ENCODE measurements at places on chromosomes 1 and 21.

GRCh38 chr1:84259376-84259775 is 42.1 kb upstream of the SAMD13 start:
- no peak for DNase-seq

DNA sequence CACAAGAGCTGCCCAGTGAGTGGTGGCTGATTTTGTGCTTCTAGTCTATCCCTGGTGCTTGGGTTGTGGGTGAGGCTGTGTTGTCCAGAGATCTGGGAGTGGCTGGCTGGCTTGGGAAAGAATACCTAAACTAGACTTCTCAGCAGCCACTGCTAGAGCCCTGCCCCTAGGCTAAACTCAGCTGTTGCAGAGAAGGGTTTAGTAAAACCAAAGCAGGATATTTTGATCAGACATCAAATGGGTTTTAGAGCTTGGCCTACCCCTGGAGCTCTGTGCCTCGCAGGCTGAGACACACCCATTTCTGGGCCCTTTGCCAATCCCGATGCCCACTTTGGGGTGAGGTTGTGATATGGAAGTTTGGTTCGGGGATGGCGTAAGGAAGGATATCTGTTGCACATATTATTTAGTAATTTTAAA is 88.5 kb downstream of the UCK2 start:
- DNase-seq: no peak

DNA sequence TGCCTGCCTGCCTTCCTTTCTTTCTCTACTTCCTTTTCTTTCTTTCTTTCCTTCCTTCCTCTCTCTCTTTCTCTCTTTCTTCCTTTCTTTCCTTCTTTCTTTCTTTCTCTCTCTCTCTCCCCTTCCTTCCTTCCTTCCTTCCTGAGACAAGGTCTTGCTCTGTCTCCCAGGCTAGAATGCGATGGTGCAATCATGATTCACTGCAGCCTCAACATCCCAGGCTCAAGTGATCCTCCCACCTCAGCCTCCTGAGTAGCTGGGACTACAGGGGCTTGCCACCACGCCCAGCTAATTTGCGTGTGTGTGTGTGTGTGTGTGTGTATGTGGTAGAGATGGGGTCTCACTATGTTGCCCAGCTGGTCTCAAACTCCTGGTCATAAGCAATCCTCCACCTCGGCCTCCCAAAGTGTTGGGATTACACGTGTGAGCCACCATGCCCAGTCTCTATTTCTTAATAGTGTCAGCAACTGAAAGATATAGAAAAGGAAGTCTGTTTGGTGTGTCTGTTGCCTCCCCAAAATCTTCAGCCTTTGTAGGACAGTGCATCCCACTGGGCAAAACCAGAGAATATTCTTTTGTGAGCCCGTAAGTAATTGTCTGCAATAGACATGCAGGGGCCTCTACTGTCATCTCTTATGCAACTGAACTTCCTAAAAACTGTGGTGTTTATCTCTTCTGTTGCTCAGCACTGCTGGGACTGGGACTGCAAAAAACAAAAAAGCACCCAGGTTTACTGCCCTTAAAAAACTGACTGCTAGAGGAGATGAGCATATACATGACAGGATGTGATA is 20.9 kb upstream of the RAB4A start:
- no peak for DNase-seq

- DNase-seq: no peak
Observed at GRCh38 chr1:205258261-205258691, 30.5 kb downstream of the TMCC2 start.

- DNase-seq: no peak
Observed at GRCh38 chr1:236140705-236141446, 1.5 kb upstream of the GPR137B start.

DNA sequence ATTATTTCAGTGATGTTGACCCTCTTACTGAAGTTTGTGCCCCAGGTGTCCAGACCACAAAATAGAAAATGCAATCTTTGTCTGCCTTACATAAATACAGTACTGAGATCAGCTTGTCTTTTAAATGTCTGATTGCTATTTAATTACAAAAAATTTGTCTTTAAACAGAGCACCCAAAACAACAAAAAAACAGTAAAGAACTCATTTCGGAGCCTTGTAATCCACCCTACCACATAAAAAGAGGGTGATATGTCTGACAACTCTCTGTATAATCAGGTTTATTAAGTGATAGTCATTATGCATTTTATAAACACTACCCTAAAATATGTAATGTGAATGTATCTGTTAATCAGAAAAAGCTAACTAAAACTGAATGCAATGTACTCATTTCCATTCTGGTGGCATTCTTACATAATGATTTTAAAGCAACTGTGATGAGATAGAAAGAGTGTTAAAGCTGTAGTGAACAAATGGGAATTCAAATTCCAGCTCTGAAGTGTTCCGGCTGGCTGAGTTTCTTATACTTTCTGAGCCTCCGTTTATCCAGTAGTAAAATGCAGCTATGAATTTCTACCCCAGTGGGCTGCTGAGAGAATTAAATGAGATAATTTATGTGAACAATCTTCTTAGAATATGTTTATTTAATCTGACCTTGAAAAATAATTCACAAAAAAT is 486.6 kb downstream of the USP25 start:
- no peak for DNase-seq

DNA sequence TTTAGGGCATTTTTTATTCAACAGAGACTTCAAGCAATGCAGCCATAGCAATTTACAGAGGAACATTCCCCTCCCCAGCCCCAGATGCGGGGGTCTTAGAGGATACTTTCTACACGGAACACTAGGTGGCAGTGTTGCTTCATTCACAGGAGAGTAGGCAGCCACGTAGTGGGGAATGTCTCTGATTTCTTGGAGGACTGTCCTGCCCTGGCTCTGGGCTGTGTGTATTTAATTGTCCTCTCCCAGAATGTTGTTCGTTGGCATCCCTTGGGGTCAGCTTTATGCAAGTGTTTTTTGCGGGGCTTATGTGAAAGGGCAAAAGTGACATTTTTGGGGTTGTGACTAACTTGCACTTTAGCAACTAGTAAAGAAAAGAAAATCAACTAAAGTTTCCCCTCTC is 96.9 kb downstream of the PAPPA2 start:
- DNase-seq: peak; percentile 58

GRCh38 chr1:21641967-21642739 is 27.0 kb downstream of the RAP1GAP start:
- DNase-seq: no peak

DNA sequence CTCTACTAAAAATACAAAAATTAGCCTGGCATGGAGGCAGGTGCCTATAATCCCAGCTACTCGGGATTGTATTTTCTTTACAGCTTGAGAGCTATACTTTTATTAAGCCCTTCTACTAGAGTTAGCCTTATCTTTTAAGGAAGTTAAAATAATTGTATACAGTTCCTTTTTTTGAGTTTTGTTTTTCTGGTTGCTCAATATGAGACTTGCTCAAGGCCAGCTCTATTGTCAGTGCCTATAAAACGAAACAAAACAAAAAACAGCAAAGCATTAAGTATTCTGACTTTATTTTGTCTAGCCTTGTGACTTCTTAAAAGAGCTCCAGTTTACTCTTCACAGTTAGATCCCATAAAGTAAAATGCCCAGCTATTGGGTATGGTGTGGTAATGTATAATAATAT is 17.2 kb downstream of the PKN2 start:
- peak; percentile 69 for DNase-seq

GRCh38 chr1:151718011-151718431 is 1.4 kb upstream of the CELF3 start:
- no peak for DNase-seq

DNA sequence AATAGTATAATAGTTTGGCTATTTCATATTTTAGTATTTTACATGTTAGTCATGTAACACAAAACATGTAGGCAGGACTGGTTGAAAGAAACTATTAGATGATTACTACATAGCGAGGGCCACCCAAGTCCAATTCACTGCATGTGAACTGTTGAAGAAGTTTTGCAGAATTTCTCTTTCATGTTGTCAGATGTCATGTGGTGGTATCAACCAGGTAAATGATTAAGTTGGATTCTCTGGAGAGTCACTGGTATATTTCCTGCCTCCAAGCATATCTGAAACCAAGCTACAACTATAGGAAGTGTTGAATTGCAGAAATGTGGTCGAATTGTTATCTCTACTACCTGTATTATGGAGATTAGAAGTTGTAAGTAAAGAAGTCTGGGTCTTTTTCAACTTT is 137.8 kb upstream of the DPYD start:
- no peak for DNase-seq

DNA sequence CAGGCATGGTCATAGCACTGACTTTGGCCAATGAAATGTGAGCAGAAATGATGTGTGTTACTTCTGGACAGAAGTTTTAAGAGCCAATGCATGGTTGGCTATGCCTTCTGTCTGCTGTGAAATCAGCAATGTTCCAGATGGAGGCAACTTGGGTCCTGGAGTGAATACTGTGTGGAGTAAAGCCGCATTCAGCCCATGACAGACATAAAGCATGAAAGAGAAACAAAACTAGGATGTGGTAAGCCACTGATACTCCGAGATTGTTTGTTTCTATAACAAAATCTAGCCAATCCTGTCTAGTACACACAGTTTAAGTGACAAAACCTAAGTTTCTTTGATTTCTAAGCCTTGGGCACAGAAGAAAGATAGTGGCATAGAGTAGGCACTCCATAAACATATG is 47.1 kb upstream of the ARHGAP29 start:
- no peak for DNase-seq

- DNase-seq: no peak
Observed at GRCh38 chr1:57599236-57599994, 175.6 kb upstream of the DAB1 start.
